ENCODE measurements at places on chromosomes 1 and 21.

GRCh38 chr1:160030657-160031364 is 979 bp downstream of the PIGM start:
- H3K4me1 ChIP-seq, result peaks cover 28% of the 10 kb centered on the region
- no peaks in the 10 kb centered on the region for H3K36me3 ChIP-seq
- H3K27ac ChIP-seq, result peak overlapping the region; percentile 76
- H3K4me3 ChIP-seq, result peak overlapping the region; percentile 84

GRCh38 chr1:60066001-60066400 is 7.6 kb downstream of the C1orf87 start:
- no peak overlapping the region for H3K4me3 ChIP-seq
- no peak for DNase-seq
- H3K4me1 ChIP-seq, result no peaks in the 10 kb centered on the region

DNA sequence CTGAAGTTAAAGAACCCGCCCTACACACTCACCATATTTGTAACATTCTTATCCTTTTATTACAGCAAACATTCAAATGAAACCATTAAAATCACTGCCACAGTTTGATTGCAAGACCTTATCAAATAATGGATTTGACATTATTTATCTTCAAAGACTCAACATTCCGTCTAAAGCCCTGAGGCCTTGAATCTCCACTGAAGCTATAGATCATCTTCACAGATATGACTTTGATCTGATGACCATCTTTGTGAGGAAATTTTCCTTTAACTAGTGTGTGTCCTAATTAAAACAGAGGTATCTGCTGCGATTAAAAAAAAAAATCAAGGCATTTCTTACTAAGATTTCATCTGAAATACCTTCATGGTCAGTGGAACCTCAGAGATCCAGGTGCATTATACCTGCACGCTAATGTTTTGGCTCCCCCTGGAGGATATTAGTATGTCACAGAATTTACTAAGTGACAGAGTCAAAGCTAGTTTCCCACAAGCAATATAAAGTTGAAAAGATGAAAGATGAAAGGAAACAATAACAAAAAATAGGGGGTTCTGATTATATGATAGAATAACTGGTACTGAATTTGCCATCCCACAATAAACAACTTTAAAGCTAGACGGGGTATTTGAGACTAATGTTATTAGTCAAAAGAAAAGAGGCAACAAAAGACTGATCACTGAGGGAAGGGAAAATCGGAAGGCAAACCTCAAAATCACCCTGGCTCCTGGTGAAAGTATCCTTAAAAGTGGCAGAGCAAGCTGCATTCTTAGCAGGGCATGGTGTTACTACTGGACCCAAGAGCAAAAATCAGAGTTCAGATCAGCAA is 923.4 kb downstream of the NCAM2 start:
- no peaks in the 10 kb centered on the region for H3K27me3 ChIP-seq
- H3K4me1 ChIP-seq, result no peaks in the 10 kb centered on the region
- no peak overlapping the region for H3K4me3 ChIP-seq
- no peak for DNase-seq
- no peak overlapping the region for H3K27ac ChIP-seq

- DNase-seq, result peak; percentile 60
- no peaks in the 10 kb centered on the region for H3K27me3 ChIP-seq
- no peak overlapping the region for H3K4me3 ChIP-seq
- no peaks in the 10 kb centered on the region for H3K36me3 ChIP-seq
Measured at GRCh38 chr1:168603501-168604110, 27.2 kb downstream of the XCL1 start.

DNA sequence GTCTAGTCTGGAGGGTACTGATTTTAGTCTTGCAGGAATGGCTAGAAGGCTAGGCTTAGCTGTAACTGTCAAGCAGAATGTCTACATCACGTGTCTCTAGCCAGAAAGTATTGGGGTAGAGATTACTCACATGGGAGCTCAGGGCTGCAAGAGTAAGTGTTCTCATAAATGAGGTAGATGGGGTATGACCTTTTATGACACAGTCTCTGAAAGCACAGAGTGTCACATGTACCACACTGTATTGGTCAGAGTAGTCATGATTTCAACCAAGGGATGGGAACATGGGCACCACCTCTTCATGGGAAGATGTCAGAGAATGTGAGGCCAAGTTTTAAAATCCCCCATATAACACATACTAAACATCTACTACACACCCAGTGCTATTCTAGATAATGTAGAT is 2.9 kb downstream of the FYB2 start:
- H3K27ac ChIP-seq, result no peak overlapping the region
- DNase-seq, result no peak
- H3K4me1 ChIP-seq, result peaks cover 54% of the 10 kb centered on the region
- H3K4me3 ChIP-seq, result no peak overlapping the region
- no peaks in the 10 kb centered on the region for H3K27me3 ChIP-seq

DNA sequence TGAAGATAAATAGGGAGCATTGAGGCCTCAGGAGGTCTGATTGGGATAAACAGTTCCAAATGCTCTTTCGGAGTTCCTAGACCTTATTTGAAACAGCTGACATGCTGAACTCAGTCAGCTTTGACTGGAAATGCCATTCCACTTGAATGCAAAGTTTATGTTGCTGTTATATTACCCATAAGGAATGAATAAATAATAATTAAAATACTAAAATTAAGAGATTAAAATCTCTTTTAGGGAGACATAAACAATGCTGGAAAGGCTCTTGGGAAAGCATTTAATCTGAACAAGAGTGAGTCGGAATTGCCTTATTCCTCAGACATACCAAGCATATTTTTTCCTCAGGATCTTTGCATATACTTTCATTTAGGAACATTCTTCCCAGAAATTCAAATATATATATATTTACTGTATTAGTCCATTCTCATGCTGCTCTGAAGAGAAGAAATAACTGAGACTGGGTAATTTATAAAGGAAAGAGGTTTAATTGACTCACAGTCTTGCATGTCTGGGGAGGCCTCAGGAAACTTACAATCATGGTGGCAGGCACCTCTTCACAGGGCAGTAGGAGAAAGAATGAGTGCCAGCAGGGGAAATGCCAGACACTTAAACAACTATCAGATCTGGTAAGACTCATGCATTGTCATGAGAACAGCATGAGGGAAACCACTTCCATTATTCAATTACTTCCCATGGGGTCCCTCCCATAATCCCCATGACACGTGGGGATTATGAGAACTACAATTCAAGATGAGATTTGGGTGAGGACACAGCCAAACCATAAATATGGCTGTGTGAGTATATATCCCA is 318.2 kb upstream of the PLXNA2 start:
- no peak for DNase-seq
- H3K27me3 ChIP-seq, result no peaks in the 10 kb centered on the region
- no peaks in the 10 kb centered on the region for H3K36me3 ChIP-seq
- H3K27ac ChIP-seq, result no peak overlapping the region

DNA sequence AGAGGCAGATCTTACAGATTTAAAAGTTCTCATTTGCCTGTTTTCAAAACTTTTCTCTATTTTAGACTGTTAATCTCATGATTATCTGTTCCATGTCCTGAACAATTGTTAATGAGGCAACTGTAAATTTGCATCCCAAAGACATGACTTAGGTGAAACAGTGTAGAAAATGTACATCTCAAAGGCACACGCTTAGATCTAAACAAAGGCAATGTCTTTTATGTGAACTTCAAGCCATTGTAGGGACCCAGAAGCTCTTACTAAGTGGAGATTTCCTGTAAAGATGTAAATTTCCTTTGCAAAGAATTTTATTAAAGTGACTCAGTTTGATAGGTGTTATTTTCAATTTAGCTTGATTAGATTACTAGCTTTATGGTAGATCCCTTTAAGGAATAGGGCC is 125.2 kb upstream of the F3 start:
- no peaks in the 10 kb centered on the region for H3K27me3 ChIP-seq
- no peak overlapping the region for H3K27ac ChIP-seq
- no peaks in the 10 kb centered on the region for H3K36me3 ChIP-seq
- no peaks in the 10 kb centered on the region for H3K4me1 ChIP-seq
- DNase-seq, result no peak

DNA sequence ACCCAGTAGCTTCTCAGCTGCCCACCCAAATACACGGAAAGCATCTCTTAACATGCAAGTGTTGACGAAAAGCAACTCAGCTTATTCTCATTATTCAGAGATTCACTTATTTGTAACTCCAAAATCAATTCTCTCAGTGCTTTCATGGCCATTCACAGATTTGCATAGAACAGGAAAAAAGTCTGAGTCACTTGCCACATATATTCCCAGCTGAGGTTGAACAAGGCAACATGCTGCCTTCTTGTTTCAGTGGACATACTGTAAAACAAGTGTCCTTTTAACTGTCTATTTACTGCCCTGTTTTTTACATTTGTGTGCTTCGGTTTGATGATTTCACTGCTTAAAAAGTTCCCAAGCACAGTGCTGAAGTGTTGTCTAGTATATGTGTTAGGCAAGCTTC is 273.0 kb downstream of the LTN1 start:
- H3K4me3 ChIP-seq, result no peak overlapping the region
- no peaks in the 10 kb centered on the region for H3K4me1 ChIP-seq
- H3K27me3 ChIP-seq, result no peaks in the 10 kb centered on the region
- DNase-seq, result no peak
- no peak overlapping the region for H3K27ac ChIP-seq

DNA sequence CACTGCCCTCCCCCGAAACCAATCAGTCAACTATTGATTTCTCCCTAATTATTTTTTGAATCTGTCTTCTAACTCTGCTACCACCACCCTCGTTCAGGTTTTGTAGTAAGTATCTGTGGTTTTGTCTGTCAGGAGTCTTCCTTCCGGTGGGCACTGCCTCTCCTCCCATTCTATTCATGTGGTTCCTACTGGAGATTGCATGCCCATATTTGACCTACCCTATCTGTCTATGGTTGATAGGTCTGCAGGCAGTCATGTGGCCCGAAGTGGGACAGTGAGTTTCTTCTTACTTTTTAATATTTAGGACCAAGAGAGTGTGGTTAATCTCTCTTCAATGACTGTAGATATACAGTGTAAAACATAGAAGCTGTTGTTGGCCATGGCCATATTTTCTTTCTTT is 17.8 kb upstream of the MAST2 start:
- H3K4me1 ChIP-seq, result peaks cover 5% of the 10 kb centered on the region
- DNase-seq, result no peak
- no peaks in the 10 kb centered on the region for H3K27me3 ChIP-seq
- H3K27ac ChIP-seq, result no peak overlapping the region
- no peaks in the 10 kb centered on the region for H3K36me3 ChIP-seq

DNA sequence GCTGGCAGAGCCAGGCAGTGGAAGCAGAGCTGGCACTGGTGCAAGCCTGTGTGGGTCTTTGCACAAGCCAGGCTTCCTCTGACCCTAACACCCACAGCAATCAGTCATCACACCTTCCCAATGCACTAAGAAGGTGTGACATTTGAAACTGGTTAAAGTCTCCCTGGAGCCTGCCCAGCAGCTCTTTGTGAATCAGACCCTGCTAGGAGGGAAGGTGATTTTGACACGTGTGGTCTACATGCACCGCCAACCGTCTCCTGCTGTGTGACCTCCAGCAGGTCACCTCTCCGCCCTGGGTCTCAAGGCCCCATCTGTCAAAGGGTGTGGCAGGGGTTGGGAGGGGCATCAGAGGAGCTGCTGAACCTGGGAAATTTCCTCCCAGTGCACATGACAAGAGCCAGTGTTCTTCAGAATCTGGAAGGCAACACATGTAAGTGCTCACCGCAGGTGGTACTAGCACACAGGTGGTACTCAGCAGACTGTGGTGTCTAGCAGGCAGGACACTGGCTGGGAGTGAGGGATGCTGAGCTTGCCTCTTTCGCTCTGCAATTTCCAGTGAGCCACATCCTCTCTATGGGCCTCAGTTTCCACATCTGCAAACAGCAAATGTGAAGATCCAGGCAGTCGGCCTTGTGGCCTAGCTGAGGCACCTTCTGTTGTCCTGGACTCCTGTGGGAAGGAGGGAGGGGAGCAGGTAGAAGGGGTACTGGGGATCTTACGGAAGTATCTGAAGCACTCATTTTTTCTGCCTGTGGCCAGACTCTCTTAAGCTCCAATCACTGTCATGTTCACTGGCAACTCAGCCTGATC is 123.2 kb downstream of the DMRTB1 start:
- H3K36me3 ChIP-seq, result no peaks in the 10 kb centered on the region
- H3K4me3 ChIP-seq, result no peak overlapping the region
- H3K27me3 ChIP-seq, result peaks cover 46% of the 10 kb centered on the region
- no peaks in the 10 kb centered on the region for H3K4me1 ChIP-seq

- H3K4me1 ChIP-seq, result peaks cover 17% of the 10 kb centered on the region
- peaks cover 84% of the 10 kb centered on the region for H3K36me3 ChIP-seq
- no peak for DNase-seq
- no peak overlapping the region for H3K27ac ChIP-seq
- H3K27me3 ChIP-seq, result no peaks in the 10 kb centered on the region
- no peak overlapping the region for H3K4me3 ChIP-seq
Measured at GRCh38 chr1:165895451-165895871, 68.0 kb downstream of the UCK2 start.

DNA sequence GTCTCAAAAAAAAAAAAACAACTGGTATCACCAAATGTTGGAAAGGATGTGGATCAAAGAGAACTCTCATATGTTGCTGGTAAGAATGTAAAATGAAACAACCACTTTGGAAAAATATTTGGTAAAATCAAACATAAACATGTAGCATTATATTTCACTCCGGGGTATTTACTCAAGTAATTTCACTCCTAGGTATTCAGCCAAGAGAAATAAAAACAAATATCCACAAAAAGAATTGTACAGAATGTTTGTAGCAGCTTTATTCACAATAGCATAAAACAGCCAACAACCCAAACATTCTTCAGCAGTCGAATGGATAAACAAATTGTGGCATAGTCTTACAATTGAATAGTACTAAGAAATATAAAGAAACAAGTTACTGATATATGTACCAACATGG is 32.4 kb upstream of the ZSWIM5 start:
- H3K4me3 ChIP-seq, result no peak overlapping the region
- H3K27me3 ChIP-seq, result no peaks in the 10 kb centered on the region
- no peaks in the 10 kb centered on the region for H3K36me3 ChIP-seq
- no peak for DNase-seq

DNA sequence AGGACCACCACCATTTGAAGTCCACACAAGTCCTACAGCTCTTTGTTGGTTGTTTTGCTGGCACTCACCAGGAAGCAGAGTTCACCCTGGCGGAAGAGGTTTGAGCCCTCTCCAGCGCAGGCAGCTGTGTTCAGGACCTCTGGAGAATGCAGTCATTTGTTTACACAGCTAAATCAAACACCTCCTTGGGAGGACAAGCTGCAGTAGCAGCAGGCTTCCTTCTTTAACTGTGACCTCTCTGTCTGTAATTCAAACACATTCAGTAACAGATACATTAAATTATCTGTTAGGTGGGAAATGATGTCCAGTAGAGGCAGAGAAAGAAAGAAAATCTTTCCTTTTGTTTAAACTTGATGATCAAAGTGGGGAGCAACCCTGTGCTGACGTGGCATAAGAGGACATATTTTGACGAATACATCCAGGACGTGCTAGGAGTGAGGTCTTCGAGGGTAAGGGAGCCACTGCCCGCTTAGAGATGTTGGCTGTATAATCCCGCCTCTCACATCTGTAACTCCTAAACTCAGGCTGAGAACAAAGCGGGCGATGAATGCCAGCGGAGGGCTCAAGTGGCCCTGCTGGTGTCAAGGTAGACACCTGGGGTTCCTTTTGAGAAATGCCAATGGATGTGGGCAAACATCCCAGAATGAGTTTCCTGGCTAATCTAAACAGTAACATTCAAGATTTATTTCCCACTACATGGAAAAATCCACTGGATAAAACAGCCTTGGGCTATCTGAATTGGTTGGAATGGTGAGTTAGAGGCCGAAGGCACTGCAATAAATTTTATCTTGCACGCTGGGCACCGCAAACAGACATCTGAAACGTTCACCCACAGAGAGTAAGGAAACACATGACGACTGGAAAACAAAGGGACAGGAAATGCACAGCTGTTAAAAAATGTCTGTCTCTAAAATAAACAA is 51.7 kb downstream of the ABCA4 start:
- H3K36me3 ChIP-seq, result no peaks in the 10 kb centered on the region
- H3K4me3 ChIP-seq, result no peak overlapping the region
- H3K4me1 ChIP-seq, result peaks cover 37% of the 10 kb centered on the region
- no peaks in the 10 kb centered on the region for H3K27me3 ChIP-seq
- DNase-seq, result peak; percentile 87

Data from HepG2 (cell line).